ENCODE measurements at places on chromosomes 11 and 22.
A peak's percentile ranks its signal among the peaks of the same experiment; 100 is the strongest.

DNA sequence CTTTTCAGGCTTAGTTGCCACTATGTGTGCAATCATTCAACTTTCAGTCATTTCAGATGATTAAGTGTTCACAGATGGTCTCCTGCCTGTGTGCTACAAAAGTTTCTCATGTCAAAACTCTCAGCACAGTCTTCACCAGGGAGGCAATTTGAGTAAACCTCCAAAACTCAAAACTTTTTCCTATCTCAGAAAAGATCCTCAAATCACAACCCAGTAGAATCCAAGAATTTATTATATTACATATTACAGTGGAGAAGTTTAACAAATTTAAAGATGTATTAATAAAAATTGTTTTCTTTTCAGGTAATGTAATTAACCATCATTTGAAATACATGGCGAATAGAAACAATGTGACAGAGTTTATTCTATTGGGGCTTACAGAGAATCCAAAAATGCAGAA, at the start of gene OR4C13:
Gene OR4C13 (plus strand): TSS at position 301 of the 400 bp plus-strand sequence. CDS start 32 bp downstream, at position 333.
- no peak for DNase-seq

DNA sequence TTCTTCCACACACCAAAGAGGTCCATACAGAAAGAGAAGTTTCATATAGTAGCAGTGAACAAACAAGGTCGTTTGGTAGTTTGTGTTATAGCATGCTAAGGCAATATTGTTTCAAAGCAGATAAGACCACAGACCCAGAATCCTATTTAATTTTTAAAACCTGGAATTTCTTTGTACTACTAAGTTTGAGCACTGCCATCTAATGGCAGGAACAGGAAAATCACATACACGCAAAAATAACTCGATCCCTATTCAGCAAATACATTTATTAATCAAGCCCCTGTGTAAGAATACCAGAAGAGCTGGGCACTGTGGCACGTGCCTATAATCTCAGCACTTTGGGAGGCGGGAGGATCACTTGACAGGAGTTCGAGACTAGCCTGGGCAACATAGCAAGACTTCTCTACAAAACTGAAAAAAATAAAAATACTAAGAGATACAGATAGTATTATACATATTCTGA, 2.9 kb upstream of the BTBD10 start:
- DNase-seq: no peak

GRCh38 chr11:662689-663274, 25.7 kb downstream of the DRD4 start:
- DNase-seq: no peak

DNA sequence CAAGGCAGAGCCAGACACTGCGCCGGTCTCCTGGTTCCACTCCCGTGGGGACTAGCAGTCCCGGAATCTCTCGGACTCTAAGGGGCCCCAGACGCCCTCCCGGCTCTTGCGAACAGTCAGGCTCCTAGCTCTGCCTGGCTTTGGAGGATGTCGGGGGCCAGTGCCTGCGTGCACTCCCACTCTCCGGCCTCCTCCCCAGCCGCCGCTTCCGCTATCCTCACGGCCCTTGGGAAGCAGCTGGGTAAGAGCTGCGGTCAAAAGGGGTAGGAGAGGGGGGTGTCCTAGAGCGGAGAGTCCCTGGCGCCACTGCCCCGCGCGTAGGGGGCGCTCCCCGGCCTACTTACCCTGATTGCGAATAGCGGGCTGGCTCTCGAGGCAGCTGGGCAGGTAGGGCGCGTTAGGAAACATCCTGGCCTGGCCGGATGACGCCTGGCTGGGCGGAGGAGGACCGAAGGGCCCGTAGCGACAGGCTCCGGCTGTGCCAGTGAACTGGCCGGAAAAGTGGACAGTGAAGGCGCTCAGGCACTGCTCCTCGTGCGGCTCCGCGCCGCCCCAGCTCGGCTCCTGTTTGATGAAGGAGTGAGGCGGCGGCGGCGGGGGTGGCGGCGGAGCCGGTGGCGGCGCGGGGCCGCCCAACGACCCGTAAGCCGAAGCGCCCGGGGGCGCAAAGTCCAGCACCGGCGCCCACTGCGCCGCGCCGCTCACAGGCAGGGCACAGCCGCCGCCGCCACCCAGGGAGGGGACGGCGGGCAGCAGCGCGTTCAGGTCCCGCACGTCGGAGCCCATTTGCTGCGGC, 785 bp downstream of the WT1 start:
- no peak for DNase-seq

GRCh38 chr11:107732689-107733051, 20.8 kb upstream of the SLN start:
- no peak for DNase-seq

- DNase-seq: no peak
Observed at GRCh38 chr11:11451501-11452005, 98.5 kb upstream of the CSNK2A3 start.

DNA sequence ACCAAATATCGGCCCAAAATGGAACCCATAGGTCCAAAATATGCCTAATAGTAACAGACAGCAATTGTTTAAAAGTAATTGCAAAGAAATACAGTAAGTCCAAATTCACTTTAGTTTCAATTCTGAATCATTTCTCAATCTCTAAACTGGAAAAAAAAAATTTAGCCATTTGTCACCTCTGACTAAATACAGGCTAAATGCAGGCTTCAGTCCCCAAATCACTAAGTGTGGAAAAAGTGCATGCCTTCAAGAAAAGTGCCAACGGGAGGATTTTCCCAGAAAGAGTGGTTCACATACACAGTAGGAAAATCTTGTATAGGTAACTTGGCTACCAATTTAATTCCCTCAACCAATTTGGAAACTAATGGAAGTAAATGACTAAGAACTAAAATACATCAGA, 35.7 kb downstream of the SIK3 start:
- DNase-seq: no peak

- DNase-seq: peak; percentile 14
Observed at GRCh38 chr11:72969894-72970335, 155.7 kb downstream of the ATG16L2 start.

DNA sequence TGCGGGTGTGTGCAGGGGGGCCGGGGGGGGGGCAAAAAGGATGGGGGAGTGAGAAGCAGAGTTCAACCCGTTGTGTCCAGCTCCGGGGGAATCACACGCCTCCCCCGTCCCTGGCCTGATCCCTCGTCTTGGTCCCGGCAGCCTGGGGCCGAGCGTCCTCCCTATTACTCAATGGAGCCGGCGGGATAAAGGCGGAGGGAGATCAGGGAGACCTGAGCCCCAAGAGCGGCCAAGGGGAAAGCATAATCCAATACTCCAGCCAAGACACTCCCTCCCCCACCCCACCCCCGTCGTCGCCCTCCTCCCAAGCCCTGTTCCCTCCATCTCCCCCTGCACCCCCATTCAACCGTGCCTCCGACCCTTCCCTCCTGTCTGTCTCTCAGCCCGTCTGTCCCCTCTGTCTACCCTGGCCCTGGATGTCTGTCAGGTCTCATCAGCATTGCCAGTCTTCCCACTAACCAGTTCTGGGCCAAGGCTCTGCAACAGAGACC, 2.6 kb downstream of the PHOX2A start:
- DNase-seq: no peak

GRCh38 chr11:10387206-10388083, 67.6 kb upstream of the AMPD3 start:
- DNase-seq: no peak

- DNase-seq: no peak
Observed at GRCh38 chr11:78689101-78689500, 114.4 kb upstream of the NARS2 start.

GRCh38 chr22:27064386-27064785, 407.0 kb downstream of the MIAT start:
- DNase-seq: no peak

DNA sequence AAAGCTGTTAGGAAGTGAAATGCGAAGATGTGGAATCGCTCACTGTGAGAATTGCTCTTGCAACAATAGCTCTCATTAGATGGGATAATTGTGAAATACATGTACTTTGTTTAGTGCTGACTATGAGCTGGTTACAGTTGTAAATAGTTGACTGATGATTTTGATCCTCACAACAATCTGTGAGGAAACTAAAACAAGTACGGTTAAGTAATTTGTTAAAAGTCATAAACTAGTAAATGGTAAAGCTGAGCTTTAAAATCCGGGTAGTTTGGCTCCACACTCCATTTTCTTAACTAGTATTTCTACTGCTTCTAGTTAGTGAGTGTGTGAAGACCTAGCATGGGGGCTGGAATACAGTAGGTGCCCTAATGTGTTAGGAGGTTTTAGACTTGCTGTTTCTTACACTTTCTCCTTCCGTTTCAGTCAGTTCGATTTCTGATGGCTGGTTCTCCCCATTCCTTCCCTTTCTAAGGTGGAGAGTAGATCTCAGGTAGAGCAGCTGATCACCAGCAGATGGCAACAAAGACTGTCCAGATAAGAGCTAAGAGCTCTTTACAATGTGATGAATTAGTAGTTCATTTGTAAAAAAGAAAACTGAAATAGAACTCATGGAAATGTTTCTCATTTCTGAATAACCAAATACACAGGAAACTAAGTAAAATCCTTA, 16.3 kb upstream of the CYP2R1 start:
- DNase-seq: peak; percentile 36

- no peak for DNase-seq
Observed at GRCh38 chr11:9947231-9947864, 283.5 kb downstream of the SWAP70 start.

GRCh38 chr11:113147249-113147648, 167.1 kb upstream of the TTC12 start:
- DNase-seq: no peak

DNA sequence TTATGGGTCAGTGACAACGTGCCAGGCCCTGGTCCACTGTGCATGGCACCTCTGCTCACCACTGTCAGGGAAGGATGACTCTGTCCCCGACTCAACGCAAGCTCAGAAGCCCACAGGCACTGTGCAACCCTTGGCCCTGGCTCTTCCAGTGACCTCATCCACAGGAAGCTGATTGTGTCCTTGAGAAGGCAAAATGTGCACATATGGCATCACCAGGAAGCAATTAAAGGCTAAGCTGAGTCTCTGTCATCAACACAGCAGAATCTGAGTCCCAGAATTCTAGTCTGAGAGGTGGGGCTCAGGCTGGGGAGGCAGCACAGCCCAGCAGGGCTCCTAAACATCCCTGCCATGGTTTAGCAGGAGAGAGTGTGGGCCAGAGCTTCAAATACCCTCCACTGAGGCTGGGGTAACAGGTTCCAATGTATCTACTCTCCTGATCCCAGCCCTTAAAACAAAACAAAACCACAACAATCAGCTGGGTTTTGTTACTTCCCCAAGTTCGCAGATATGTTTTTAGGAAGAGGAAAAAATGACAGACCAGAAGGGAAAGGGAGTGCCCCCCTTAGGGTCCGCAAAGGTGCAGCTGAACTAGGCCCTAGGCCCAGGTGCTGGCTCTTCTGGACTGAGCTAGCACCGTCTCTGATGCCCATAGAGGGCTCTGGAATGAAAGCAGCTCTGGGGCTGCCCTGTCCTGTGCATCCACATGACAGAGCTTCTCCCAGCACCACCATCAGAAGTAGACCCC, 33.5 kb upstream of the GNAZ start:
- DNase-seq: no peak

DNA sequence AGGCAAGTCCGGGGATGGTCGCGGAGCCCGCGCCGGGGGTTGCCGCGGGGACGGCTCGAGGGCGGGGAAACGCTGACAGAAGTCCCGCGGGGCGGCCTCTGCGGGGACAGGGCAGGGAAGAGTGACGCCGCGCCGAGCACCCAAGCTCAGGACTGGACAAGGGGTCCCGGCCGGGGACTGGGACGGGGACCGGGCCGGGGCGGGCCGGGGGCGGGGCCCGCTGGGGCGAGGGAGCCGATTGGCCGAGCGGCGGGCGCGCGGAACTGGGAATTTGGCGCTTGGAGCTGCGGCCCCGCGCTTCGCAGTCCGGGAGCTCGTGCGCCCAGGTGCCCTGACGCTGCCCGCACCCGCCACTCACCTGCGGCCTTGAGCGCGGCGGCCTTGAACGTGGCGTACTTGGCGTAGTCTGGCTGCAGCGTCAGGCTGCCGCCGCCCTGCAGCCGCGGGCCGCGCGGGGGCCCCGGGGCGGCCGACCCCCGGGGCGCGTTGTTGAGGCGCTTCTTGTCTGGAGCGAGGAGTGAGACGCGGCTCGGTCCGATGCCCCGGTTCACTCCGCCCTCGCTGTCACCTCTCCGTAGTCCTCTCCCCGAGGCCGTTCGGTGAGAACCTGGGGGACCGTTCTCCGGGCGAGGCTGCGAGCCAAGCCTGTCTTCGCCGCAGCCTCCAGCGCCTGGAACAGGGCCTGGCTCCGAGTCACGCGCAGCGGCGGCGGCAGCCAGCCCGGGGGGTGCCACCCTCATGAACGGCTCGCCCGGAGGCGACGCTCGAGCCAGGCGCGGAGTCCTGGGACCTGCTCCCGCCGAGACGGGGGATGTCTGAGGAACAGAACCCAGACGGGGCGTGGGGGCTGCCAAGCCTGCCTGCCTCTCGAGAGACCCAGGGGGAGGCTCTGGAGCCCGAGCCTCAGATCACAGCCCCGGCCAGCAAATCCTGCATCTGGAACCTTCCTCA, 4.5 kb downstream of the SHISA8 start:
- peak; percentile 14 for DNase-seq

DNA sequence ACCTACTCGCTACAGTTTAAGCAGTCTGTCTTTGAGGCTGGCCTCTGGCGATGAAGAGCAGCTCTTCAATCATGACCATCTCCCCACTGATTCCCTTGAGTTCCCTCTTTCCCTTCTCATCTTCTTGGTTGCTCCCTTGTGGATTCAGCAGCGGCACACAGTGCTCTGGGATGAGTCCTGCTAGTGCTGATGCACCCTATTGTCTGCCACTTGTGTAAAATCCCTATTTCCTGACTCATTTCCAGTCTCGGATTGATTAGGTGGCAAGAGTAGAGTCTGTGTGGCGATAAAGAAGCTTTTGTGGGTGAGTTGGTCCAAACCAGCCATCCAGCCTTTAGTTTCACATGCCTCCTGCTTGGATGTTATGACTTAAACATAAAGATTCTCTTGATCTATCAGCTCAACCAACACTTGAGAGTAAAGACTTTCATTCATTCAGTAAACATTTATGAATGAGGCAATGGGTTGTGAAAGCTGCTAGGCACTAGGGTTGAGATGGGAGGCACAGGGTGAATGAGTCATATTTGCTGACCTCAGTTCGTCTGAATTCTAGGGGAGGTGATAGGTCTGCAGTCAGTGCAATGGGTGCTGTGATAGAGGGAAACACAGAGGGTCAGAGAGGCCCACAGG, 219.4 kb upstream of the RAG2 start:
- DNase-seq: no peak

GRCh38 chr11:126383339-126384335, 28.2 kb downstream of the ST3GAL4 start:
- no peak for DNase-seq

- DNase-seq: no peak
Observed at GRCh38 chr11:10640308-10640707, 53.2 kb downstream of the IRAG1 start.

GRCh38 chr11:72394416-72394815, 39.9 kb downstream of the CLPB start:
- no peak for DNase-seq

DNA sequence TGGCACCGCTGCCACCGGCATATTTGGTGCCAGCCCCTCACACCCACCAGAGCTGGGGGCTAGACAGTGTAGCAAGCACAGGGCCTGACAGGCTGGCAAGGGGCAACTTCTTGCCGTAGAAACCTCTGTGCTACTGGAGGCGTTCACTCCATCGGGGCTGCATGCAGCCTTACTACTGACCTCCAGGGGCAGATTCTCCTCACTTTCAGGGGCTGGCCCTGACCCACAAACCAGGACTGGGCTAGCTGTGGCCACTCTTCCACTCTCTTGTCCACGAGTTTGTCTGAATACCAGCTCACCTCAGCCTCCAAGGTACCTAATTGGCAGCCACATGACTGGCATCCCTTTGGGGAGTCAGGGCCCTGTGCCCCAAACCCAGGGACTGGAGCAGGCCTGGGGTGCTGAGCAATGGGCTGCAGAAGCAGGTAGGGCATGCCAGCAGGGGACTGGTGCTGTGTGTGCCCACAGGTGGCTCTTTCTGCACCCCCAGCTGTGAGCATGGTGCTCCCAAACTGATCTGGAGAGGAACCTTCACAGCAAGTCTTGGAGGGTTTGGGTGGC, 2.1 kb upstream of the LMO1 start:
- DNase-seq: no peak

Measured in CD8-positive, alpha-beta memory T cell (primary cell).